ENCODE measurements at places on chromosomes 16 and 17.

- peak overlapping the region; percentile 20 for H3K27ac ChIP-seq
- H3K4me1 ChIP-seq = peaks cover 76% of the 10 kb centered on the region
- no peak for DNase-seq
- no peaks in the 10 kb centered on the region for H3K27me3 ChIP-seq
Measured at GRCh38 chr16:30485818-30486436, 13.4 kb downstream of the ITGAL start.

- peak overlapping the region; percentile 95 for H3K27ac ChIP-seq
- peak; percentile 83 for DNase-seq
- H3K36me3 ChIP-seq = peaks cover 4% of the 10 kb centered on the region
- no peaks in the 10 kb centered on the region for H3K27me3 ChIP-seq
Measured at GRCh38 chr16:89096768-89097391, 3.2 kb downstream of the ACSF3 start.

- no peaks in the 10 kb centered on the region for H3K4me1 ChIP-seq
- H3K4me3 ChIP-seq = no peak overlapping the region
- H3K27me3 ChIP-seq = peaks cover 42% of the 10 kb centered on the region
- H3K27ac ChIP-seq = no peak overlapping the region
- no peak for DNase-seq
Measured at GRCh38 chr17:6241381-6241780, 171.2 kb downstream of the WSCD1 start.

DNA sequence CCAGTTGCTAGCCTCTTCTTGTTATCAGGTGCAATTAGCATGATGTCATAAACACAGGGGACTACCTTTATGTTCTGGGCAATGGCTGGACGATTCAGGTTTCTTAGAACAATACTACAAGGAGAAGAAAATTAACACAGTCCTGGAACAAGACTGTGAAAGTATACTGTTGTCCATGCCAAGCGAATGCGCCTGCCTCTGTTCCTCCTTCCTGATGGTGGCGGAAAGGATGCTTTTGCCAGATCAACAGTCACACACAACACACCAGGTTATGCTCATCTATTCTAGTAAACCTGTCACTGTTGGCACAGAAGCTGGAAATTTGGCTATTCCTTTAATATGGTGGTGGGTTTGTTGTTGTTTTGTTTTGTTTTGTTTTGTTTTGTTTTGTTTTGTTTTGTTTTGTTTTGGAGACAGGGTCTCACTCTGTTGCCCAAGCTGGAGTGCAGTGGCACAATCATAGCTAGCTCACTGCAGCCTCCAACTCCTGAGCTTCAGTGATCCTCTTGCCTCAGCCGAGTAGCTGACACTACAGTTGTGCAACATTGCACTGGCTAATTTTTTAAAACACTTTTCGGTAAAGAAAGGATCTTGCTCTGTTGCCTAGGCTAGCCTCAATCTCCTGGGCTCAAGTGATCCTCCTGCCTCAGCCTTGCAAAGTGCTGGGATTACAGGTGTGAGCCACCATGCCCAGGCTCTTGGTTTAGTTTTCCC is 3.1 kb upstream of the CD300LD start:
- H3K4me1 ChIP-seq = peaks cover 25% of the 10 kb centered on the region
- no peak overlapping the region for H3K4me3 ChIP-seq
- no peak for DNase-seq
- H3K27ac ChIP-seq = no peak overlapping the region
- H3K27me3 ChIP-seq = peaks cover 14% of the 10 kb centered on the region

GRCh38 chr17:53004902-53005301 is 817.8 kb upstream of the KIF2B start:
- no peaks in the 10 kb centered on the region for H3K36me3 ChIP-seq
- H3K4me1 ChIP-seq = no peaks in the 10 kb centered on the region
- H3K27me3 ChIP-seq = no peaks in the 10 kb centered on the region
- no peak overlapping the region for H3K4me3 ChIP-seq
- no peak for DNase-seq

GRCh38 chr17:71417142-71417541 is 703.7 kb upstream of the SOX9 start:
- no peaks in the 10 kb centered on the region for H3K27me3 ChIP-seq
- H3K4me1 ChIP-seq = no peaks in the 10 kb centered on the region
- DNase-seq = no peak
- H3K27ac ChIP-seq = no peak overlapping the region
- no peaks in the 10 kb centered on the region for H3K36me3 ChIP-seq

DNA sequence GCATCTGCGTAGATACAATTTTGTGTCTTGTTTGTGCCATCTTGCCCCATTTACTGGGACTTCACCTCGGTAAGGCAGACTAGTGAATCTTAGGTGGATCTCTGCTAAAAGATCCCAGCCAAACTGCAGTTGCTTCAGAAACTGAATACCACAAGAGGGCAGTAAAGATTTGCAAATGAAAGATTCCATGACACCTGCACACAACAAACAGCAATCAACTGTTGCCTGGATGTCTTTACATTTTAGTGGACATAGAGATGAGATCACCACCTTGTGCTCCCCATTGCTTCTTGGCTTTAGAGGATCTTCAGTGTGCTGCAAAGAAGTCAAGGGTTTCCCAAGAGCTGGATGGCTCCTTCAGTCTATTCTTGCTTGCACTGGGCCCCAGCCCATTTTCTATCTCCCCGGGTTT is 119.2 kb upstream of the CACNG5 start:
- H3K4me1 ChIP-seq = peaks cover 25% of the 10 kb centered on the region
- no peak overlapping the region for H3K4me3 ChIP-seq
- peaks cover 4% of the 10 kb centered on the region for H3K36me3 ChIP-seq
- peak overlapping the region; percentile 12 for H3K27ac ChIP-seq
- no peaks in the 10 kb centered on the region for H3K27me3 ChIP-seq
- peak; percentile 17 for DNase-seq

- H3K27me3 ChIP-seq = no peaks in the 10 kb centered on the region
- no peak overlapping the region for H3K4me3 ChIP-seq
- H3K36me3 ChIP-seq = no peaks in the 10 kb centered on the region
Measured at GRCh38 chr16:85252461-85252860, 140.2 kb upstream of the CIBAR2 start.

Measured in activated T-cell treated with anti-CD3 and anti-CD28 coated beads, Interleukin-2, amount 50 U/mL, for 72 hours (primary cell).